Stimulated activated CD8-positive, alpha-beta memory T cell treated with anti-CD3 and anti-CD28 coated beads, Interleukin-4, amount 100 ng/mL, for 48 hours (primary cell): ENCODE measurements at places on chromosomes 7 and 10.

- no peak for DNase-seq
These were observed 8.1 kb upstream of the LBX1 start for GRCh38 chr10:101237081-101237981.

- DNase-seq, result no peak
These were observed 51.9 kb downstream of the OAT start for GRCh38 chr10:124366825-124367224.

DNA sequence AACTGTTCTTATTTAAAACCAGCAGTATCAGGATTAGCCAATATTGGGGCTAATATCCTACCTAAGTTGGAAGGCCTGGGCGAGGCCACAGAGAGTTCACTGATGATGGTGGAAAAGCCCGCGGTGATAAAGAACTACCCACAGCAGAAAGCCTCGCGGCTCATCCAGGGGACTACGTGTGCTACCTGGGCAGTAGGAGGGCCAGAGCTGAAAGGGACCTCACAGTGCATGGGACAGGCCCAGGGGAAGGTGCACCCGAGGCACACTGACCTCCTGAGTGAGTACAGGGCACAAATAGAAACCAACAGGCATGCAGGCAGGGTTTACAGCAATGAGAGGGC lies 1.4 kb downstream of the WDR86 start:
- DNase-seq, result no peak

DNA sequence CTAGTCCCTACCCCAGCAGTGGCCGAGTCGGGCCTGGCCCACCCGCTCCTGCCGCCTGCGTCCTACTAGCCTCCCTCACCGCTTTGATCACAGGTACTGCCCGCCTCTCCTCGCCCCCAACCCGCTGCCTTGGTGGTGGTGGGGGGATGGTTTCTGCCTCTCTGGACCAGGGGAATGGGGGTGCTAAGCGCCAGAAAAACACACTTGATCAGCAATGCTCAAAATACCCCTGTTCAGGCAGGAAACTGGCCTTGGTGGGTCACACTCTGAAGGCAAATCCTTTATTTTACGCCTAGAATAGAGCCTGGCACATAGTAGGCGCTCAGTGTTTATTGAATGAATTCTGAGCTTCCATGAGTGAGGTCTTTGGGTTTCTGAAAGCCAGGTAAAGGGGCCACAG lies 1.0 kb upstream of the CRTAC1 start:
- DNase-seq, result no peak

DNA sequence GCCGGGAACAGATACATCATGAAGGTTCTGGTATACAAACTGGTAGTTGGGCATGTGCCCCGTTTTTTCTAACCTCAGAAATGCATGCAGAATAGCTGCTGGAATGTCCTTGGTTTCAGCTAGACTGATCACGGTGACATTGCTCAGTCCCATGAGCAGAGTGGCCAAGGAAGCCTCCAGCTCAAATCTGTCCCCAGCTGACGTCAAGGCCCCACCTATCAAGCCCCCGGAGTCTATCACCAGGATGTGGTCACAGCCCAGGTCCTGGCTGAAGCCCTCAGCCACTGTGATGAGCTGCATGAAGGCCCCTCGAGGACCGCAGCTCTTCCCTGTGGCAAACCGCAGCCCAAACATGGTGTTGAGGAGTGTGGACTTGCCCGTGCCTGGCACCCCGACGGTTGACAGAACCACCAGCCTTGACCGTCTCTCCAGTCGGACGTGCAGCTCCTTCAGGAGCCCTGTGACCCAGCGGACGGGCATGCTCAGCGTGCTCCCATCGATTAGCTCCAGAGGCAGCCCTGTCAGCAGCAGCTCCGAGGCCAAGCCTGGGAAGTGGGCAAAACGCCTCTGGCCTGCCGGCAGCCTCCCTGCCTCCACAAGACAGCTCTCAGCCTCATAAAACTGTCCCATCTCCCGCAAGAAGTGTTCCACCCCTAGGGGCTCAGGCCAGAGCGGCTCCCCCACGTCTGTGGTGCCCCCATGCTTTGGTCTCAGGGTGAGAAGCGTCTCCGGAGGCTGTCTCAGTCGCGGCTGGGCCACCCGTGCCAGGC lies 7.8 kb upstream of the MRPS24 start:
- no peak for DNase-seq

- no peak for DNase-seq
These were observed 255.4 kb upstream of the LYZL1 start for GRCh38 chr10:29033311-29033940.

DNA sequence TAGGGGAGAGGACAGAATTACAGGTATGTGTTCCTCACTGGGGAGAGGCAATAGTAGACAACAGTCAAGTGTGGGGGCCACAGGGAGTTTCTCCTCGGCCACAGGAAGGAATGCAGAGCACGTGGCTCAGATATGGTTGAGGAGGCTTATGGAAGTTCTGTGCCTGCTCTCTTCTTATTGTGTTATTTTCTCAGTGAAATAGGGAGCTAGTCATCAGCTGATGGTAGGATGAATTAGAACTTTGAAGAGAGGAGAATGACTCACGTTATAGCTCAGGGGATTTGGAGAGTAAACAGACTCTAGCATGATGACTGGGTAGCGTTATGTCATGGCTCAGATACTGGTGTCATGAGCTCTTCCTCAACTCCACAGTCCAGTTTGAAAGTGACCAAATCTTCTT lies 308.3 kb upstream of the IGFBP3 start:
- DNase-seq, result no peak

- DNase-seq, result no peak
These were observed 1.2 kb upstream of the SRRT start for GRCh38 chr7:100873599-100874299.

DNA sequence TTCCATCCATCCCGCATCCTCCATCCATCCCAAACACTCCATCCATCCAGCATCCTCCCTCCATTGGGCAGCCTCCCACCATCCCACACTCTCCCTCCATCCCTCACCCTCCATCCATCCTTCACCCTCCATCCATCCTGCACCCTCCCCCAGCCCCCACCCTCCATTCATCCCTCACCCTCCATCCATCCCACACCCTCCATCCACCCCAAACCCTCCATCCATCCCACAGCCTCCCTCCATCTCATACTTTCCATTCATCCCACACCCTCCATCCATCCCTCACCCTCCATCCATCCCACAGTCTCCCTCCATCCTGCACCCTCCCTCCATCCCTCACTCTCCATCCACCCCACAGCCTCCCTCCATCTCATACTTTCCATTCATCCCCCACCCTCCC lies 60.4 kb downstream of the FOXI2 start:
- DNase-seq, result no peak

DNA sequence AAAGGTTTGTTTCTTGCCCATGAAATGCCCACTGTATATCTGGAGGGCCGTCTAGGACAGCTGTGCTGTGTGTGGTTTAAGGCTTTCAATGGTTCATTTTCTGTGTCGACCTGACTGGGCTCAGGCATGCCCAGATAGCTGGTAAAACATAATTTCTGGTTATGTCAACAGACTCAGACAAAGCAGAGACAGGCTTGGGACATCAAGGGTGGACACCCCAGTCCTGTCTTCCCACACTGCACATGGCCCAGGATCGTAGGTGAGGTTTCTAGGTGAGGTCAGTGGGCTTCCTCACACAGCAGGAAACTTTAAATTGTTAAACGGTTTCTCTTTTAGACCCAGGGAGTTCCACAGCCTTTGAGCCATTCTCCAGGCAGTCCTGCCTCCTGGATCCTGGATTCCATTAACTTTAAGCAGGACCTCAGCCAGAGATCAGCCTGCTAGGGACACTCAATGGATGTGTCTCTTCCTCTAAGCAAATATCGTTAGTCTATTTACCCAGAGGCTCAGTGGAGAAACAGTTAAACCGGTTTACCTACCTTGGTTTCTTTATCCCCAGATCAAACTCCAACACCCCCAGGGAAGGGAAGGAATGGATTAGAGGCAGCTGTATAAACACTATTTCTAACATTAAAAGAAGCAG lies 66.4 kb downstream of the ST8SIA6 start:
- DNase-seq, result no peak

DNA sequence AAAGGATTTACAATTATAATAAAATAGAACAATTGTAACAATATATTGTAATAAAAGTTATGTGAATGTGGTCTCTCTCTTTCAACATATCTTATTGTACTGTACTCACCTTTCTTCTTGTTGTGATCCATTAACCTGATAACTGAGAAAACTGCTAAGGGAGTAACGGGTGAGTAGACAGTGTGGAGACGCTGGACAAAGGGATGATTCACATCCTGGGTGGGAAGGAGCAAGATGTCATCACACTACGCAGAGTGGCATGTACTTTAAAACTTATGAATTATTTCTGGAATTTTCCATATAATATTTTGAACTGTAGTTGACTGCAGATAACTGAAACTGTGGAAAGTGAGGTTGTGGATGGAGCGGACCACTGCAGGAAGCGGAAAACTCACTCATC lies 91.2 kb upstream of the PLPP4 start:
- no peak for DNase-seq

- no peak for DNase-seq
These were observed 2.0 kb upstream of the GTPBP4 start for GRCh38 chr10:986137-986825.

- DNase-seq, result no peak
These were observed 1.2 kb downstream of the ADIRF start for GRCh38 chr10:86969421-86970041.

DNA sequence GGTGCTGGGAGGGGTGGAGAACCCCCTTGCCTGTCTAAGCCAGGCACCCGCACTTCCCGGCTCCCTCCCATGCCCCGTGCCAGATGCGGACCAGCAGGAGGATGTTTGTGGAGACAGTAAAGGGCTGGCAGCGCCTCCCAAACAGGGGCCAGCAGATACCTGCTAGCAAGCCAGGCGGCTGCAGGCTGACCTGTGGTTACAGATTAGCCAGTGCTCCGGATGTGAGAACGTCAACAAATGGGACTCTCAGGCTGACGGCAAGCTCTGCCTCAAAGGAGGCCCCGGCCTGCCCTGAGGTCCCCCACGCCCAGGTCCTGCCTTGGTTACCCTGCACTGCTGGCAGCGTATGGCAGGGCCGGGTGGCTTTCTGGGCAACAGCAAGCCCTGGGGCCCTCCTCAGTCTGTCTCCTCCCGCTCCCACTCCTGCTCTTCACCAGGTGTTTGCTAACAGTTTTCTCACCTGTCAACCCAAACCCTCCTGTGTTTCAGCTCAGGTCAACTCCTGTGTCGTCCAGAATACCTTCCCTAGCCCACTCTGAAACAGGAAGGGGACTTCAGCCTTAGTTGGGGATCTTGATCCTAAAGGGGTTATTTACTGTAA lies 85.4 kb downstream of the NEURL1 start:
- no peak for DNase-seq

DNA sequence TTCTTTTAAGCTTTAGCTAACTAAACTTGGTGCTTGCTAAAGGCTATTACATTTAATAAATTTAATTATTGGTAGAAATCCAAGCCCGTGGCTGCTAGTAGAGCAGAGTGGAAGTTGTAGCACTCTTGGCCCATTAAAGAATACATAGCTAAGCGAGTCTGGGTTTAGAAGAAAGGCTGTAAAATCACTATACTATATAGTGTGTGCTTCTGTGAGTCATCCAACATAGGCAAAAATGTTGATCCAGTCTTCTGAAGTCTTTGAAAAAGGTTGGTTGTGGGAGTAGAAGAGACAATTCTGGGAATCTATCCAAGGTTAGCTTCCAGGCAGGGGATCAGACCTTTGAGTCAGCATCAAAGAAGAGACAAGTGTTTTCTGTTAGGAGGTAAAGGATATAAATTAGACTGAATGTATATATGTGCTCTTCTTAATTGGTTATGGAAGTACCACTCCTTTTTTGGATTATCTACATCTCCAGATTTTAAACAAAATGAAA lies 664.2 kb downstream of the NXPH1 start:
- no peak for DNase-seq

GRCh38 chr10:114811862-114812261 lies 9.7 kb upstream of the FHIP2A start:
- DNase-seq, result no peak

- peak; percentile 78 for DNase-seq
These were observed 56.7 kb downstream of the JCAD start for GRCh38 chr10:30002426-30003266.

DNA sequence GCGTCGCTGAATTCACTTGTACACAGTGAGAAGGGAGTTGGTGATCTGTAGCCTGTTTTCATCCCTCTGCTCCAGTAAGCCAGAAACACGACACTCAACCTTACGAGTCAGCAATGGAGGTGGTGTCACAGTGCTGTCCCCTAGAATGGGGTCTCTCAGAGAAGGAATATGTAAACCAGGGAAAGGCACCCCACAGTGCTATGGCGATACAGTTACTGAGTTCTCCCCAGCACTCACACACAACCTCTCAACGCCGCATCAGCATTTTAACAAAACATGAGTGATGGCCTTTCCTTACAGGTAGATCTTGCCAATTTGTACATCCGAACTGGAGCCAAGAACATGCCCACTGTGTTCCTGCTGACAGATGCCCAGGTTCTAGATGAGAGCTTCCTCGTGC lies 196.3 kb downstream of the CDCA7L start:
- no peak for DNase-seq

GRCh38 chr7:114925434-114925833 lies 3.5 kb downstream of the MDFIC start:
- no peak for DNase-seq

GRCh38 chr10:58171146-58171545 lies 96.5 kb downstream of the IPMK start:
- DNase-seq, result no peak

GRCh38 chr10:60737242-60737641 lies 41.0 kb upstream of the CDK1 start:
- DNase-seq, result no peak

GRCh38 chr7:44805950-44806349 lies 9.5 kb downstream of the PPIA start:
- DNase-seq, result no peak

DNA sequence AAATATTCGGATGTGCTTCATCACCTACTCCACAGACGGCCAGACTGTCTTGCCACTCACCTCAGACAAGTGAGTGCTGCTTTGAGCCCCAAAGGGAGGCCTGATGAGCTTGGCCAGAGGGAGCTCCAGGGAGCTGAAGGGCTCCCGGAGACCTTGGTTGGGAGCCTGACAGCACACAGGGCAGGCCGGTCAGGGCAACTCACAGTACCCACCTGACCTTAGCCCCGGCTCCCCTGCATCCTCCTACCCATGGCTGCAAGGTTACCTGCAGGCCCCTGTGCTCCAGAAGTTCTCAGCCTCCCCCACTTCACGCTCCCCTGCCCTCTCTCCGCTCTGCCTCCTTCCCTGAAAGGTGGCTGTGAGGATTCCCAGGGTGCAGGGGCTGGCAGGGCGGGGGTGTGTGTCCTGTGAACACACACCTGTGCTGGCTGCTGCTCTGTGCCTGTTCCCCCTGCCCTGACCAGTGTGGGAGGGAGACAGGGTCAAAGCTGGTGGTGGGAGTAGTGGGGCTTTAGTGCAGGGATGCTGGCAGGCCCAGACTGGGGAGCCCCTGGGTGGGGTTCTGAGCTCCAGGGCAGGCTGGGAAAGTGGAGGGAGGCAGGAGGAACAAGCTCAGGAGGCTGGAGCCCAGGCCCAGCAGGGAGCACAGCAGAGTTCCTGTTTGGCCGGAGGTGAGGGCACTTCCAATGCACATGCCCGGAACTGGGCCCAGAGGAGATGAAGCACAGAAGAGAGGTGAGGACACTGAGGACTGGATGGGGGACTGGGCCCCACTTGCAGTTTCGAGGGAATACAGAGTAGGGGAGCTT lies 7.2 kb downstream of the ANTXRL start:
- no peak for DNase-seq
